ENCODE measurements at places on chromosomes 12 and 14.

- DNase-seq: no peak
Observed at GRCh38 chr14:55845963-55846825, 266.2 kb downstream of the KTN1 start.

DNA sequence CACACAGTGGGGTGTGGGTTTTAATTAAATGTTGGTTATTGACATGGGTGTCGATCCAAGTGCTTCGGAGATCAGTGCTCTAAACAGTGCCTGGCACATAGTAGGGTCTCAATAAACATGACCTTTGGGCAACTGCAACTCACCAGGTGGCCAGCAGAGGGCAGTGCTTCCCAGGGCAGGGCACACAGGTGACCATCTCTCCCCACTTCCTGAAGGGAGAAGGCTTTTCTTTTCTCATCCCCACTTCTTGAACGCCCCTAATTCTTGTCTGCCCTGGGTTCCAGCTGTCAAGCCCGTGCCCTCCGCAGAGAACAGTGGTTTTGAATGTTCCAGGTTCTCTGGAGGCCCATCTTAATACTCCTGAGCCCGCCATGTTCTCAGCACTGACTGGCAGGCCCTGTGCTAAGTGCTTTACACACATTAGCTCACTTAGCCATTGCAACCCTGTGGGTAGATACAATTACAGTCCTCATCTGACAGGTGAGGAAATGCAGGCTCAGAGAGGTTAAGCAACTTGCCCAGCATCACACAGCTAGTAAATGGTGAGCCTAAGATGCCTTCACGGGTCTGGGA lies 16.3 kb downstream of the RAPGEF3 start:
- no peak for DNase-seq

- no peak for DNase-seq
Observed at GRCh38 chr12:82690006-82690405, 3.3 kb downstream of the TMTC2 start.

DNA sequence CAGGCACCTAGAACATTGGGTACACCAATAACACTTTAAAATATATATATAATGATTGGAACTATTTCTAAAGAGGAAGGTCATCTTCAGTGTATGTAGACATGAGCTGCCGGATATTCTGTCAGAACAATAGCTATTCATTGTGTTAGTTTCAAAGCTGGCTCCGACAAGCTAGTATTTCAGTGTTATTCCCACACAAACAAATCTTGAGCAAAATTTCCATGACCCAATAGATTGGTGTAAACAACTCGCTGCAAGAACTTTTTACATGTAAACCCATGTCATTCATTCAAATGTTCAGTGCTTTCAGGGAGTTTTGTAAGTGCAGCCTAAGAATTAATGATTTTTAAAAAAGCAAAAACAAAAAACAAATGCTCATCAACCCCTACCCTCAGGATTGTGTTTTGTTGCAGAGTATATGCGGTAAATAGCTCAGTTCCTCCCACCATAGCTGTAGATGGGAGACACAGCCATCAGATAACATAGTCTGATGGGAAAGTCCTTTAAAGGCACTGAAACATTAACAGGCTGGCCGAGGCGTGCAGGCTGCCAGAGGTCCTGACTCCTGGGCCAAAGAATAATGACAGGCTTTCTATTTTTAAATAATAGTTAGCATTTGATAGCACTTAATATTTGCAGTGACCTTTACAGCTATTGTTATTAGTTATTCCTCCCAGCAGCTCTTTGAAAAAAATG lies 150.3 kb upstream of the ARHGAP5 start:
- DNase-seq: no peak

DNA sequence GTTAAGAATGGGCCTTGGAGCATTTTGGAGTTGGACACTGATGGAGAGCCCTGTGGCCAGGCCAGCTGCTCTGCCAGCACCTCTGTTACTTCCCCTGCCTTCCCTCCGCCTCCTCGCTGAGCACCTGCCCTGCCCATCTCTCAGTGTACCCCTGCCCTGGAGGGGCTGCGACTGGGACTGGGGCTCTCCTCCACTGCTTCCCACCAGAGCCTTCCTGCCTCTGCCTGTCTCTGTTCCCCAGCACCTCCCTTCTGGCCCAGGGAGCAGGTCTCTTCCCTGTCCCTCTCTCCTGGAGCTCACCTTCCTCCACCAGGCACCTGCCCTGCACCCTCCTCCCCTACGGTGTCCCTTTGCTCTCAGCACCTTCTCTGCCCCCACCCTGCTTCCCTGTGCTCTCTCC lies 62.1 kb downstream of the WDR20 start:
- DNase-seq: no peak

- no peak for DNase-seq
Observed at GRCh38 chr12:6635375-6635855, 344 bp downstream of the LPAR5 start.

DNA sequence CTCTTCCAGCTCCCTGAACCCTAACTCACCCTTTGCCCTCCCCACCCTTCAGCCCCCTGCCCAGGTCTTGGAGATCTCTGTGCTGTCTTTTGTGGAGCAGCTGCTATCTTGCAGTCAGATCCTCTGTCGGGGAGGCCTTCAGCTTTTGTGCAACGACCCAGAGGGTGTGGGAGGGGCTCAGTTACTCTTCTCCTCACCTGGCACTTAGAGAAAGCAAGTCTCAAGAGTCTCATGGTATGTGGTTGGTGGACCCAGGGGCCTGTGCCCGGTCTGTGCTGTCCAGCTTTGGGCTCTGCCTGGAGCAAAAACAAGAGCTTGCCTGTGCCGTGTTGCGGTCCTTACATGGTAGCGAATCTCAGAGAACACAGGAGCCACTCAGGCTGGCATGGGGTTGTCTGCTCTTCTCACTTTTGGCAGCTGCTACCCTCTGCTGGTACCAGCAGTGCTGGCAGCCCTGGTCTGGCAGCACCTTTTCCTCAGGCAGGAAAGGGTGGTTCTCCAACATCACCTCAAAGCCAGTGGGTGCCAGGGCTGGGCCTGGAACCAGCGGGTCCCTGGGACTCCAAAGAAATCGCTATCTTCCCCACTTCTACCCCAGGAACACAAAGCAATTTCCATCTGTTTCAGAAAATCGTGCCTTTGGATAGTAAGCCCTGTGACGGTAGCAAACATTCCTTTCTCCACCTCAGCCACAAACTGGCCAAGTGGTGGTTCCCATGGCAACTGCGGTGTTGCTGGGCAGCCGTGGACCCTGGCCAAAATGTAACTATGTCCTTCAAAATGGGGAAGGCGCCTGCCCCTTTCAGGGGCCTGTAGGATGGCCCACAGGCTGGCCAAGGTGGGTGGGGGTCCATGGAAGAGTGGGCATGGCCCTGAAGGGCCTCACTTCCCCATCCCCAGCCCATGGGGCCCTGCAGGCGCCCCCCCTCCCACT lies 90.0 kb downstream of the RIN3 start:
- no peak for DNase-seq

DNA sequence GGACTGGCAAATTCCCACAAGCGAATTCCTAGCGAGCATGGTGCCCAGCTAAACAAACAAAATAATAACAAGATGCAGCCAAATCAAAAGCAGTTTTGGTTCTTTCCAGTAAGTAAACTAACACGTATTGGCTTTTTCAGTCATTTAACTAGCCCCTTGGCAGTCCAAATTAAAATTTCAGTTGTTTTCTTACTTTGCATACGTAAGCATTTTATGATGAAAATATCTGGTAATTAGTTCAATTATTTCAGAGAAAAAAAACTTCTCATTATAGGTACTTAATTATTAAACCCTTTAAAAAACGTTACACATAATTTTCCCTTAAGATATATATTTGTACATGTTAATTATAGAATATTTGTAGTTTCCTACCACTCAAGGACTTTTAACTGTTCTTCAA lies 70.1 kb downstream of the ST8SIA1 start:
- DNase-seq: no peak

- no peak for DNase-seq
Observed at GRCh38 chr12:80040075-80040738, 59.1 kb upstream of the OTOGL start.

DNA sequence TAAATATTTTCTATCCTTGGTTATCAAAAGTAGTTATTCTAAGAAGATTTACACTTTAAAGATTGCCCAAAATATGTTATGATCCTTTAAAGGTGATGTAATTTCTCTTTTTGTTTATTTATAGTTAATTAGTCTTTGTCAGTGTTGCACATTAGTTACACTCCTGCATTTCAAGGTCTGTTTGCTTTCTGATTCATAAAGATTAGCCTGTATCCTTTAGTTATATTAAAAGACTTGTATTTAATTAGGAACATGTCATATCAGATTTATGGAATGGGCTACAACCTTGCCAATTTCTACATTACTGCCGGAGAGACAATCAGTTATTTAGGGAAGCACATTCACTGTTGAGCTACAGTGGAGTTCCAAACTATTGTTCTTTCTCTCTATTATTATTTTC lies 3.5 kb downstream of the EPYC start:
- no peak for DNase-seq

GRCh38 chr12:53193040-53193439 lies 12.3 kb upstream of the CSAD start:
- no peak for DNase-seq

DNA sequence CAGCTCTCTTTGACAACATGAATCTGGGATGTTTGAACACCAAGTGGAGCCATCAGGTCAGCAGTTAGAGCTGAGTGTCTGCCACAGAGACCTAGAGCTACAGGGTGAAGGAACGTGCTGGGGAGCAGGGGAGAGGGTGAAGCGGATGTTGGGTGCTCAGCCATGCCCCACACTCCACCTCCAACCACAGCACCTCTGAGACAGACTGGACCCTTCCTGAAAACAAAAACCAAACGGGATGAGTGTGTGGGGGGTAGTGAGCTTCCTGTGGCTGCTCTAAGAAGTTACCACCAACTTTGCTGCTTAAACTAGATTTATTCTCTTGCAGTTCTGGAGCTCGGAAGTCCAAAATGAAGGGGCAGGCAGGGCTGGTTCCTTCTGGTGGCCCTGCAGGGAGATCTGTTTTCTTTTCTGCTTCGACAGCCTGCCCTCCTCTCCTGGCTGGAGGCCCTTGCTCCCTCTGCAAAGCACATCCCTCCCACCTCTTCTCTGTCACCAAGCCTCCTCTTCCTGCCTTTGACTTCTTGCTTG lies 5.6 kb upstream of the GOLGA3 start:
- DNase-seq: no peak

- no peak for DNase-seq
Observed at GRCh38 chr14:99350751-99351150, 78.8 kb upstream of the BCL11B start.

DNA sequence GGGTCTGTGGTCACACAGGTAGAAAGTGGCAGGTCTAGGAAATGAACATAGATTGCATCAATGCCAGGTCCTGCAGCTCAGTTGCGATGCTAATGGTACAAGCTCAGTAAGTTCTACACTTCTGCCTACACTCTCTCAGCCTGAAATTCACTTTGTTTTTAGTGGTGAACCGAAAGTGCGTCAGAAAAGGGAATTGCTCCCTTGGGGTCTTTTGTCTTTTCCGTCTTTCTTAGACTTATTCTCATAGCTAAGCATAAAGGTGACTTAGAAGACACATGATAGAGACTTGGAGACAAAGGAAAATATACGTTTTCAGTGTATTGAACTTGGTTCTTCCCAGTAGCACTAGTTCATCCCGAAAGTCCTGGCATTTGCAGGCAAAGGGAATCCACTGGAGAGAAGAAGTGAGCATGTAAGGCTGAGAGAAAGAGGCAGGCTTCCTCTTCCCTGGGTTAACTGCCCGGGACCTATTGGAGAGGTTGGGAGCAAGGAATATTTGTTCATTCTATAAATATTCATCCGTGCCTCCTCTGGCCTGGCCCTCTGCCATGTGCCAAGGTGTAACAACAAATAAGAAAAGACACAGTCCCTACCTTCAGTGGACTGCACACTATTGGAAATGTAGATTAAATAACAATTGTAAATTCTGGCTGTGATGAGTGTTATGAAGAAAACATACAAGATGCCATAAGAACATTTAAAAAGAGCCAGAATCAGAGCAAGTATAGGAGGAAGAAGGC lies 785.8 kb downstream of the MED13L start:
- DNase-seq: no peak

DNA sequence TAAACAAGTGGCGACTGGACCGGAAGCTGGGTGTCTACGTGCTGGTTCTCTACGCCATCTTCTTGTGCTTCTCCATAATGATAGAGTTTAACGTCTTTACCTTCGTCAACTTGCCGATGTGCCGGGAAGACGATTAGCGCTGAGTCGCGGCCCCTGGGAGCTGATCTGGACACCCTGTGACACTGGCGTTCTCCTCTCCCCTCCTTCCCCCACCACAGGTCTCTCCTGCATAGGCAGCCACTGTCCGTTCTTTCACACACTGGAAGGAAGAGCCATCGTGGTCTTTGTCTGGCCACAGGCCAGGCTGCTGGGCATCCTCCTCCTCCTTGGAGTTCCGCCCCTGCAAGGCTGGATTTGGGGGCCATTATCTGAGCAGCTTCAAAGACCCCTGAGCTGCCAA lies 20.1 kb upstream of the RIN3 start:
- no peak for DNase-seq

GRCh38 chr12:122215771-122216170 lies 10.1 kb downstream of the DIABLO start:
- DNase-seq: no peak

GRCh38 chr14:79242666-79243065 lies 968.6 kb downstream of the DIO2 start:
- DNase-seq: no peak

- DNase-seq: no peak
Observed at GRCh38 chr14:90774316-90774715, 41.9 kb downstream of the TTC7B start.

DNA sequence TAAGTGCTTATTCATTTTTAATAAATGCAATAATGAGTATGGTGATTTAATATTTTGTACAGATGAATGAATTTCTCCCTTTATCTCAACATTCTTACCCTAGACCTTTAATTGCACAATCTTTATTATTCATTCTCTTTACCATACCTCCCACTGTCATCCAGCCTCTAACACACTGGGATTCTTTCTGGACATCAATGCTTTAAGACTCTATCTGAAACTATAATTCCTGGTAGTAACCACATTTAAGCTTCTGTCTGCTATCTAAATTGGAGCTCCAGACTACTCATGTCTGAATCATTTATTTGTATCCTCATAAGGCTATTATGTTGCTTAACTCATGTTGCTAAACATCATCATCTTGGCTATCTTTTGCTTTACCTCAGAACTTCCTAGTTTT lies 270.2 kb downstream of the ALG10B start:
- no peak for DNase-seq

- DNase-seq: no peak
Observed at GRCh38 chr12:109626378-109627115, 53.0 kb downstream of the MVK start.

Data from GM12892 (cell line).